Left kidney (tissue), 8 donors: ENCODE measurements at places on chromosomes 12 and 14.
A peak's percentile ranks its signal among the peaks of the same experiment; 100 is the strongest.

DNA sequence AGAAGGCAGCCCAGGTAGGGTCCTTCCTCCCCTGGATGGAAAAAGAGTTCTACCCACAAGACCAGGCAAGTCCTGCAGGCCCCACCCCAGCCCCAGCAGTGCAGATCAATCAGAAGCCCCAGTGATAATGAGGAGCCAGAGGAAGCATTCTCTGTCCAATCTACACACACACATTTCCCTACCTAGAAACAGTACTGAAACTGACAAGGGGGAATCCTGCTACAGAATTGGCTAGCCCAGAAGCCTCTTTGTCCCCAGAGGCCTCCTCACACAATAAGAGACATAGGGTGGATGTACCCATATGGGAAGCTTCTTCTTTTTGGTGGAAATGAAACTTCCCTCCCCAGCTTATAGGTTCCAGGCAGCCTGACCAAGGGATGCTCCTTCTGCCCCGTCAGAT, 9.9 kb downstream of the FSCB start:
- DNase-seq: no peak

- DNase-seq: no peak
Observed at GRCh38 chr14:81859046-81859445, 325.4 kb upstream of the SEL1L start.

- DNase-seq: no peak
Observed at GRCh38 chr12:105256921-105257320, 20.9 kb upstream of the APPL2 start.

- DNase-seq: no peak
Observed at GRCh38 chr12:102059343-102059742, 2.4 kb downstream of the WASHC3 start.

DNA sequence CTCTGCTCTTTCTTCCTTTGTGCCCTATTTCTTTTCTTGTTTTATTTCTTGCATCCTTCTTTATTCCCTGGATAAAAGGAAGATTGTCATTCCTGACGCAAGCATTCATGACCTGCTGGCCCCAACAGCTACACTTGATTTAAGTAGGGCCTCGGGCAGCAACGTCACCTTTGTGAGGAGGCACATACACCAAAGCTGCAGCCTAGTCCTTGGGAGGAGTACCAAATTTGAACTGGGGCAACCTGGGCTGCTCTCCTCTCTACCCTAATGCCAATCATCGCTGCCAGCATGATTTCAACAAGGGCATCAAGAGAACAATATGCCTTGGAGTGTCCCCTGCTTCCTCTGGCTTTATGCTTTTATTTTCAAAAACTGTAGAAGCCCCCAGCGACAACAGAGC, 76.4 kb downstream of the C12orf50 start:
- peak; percentile 4 for DNase-seq

DNA sequence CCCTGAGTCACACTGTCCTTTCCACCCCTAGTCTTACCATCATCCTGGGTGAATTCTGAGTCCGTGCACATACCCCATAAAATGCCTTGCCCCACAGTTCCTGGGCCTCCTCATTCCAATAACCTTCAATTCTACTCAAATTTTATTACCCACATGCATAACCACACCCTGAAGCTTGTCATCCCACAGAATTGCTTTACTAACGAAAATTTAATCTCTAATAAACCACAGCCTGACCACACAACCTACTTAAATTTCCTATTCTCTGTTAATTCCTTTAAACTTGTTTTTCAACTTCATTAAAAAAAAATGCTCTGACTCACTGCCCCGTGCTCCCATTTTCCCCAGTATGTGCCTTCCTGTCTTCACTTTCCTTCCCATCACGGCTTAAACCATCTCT, 205.9 kb downstream of the PHLDA1 start:
- no peak for DNase-seq

- DNase-seq: no peak
Observed at GRCh38 chr12:128790221-128790620, 33.5 kb downstream of the SLC15A4 start.

GRCh38 chr12:116916714-116917114, 6.0 kb downstream of the FBXW8 start:
- no peak for DNase-seq

GRCh38 chr12:132453361-132454192, 36.4 kb upstream of the FBRSL1 start:
- no peak for DNase-seq

DNA sequence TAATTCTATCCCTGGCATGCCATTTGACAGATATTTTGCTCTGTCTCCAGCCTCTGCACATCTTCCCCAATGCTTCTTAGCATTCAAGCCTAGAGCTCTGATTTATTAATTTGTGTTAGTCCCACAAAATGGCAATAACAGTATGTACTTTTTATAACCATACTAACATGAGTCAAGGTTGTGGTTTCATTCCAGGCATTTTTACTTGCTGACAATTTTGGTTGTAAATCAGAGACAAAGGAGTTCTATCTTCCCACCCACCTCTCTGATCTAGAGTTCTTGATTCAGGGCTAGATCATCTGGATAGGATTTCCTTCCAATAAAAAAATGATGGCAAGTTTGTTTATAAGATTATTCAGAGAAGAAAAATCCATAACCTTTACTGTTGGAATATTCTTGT, 18.5 kb upstream of the CISTR start:
- no peak for DNase-seq
